ENCODE measurements at places on chromosomes 6 and 20.

DNA sequence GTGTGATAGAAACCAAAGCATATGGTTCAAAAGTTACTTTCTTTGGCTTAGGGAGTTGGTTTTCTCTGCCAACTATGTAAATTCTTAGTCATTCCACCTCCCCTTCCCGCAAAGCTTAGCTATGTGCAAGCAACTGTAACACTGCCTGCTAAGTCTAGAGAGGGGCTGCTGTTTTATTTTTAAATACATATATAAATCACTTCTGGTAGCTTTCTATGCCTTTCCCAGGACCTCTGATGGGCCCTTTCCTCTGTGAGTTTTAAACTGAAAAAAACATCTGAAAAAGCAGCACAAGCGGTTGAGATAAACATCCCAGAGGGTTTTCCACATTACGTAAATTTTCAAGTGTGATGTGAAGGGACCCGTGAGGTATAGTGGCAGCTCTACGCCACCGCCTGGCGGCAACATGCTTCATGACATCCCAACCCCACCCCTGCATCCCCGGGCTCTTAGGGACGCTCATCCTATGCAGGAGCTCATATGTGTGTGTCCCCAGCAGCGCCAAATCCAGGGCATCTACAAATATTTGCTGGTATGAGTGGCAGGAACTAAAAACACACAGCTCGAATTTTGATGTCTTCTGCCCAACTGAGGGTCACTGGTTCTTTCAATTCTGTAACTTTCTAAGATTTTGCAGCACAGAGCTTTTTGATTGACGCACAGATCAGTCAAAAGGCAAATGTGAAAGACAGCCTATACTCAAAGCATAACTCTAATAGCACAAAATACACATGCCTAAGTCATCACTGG is 12.7 kb downstream of the SAYSD1 start:
- peak; percentile 45 for DNase-seq

DNA sequence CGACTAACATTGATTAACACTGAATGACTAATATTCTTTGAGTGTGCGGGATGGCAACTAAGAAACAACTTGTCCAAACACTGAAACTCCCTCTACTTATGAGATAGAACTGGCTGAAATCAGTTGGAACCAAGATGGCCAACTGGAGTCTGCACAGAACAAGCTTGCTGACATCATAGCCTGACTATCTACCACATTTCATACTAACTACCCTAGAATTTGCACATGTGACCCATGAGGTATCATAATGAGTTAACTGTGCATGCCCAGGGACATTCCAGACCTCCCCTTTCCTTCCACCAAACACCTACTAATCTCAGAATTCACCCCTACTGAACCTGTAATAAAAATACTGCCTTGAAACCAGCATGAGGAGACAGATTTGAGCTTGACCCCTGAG is 43.2 kb downstream of the PHIP start:
- DNase-seq: no peak

DNA sequence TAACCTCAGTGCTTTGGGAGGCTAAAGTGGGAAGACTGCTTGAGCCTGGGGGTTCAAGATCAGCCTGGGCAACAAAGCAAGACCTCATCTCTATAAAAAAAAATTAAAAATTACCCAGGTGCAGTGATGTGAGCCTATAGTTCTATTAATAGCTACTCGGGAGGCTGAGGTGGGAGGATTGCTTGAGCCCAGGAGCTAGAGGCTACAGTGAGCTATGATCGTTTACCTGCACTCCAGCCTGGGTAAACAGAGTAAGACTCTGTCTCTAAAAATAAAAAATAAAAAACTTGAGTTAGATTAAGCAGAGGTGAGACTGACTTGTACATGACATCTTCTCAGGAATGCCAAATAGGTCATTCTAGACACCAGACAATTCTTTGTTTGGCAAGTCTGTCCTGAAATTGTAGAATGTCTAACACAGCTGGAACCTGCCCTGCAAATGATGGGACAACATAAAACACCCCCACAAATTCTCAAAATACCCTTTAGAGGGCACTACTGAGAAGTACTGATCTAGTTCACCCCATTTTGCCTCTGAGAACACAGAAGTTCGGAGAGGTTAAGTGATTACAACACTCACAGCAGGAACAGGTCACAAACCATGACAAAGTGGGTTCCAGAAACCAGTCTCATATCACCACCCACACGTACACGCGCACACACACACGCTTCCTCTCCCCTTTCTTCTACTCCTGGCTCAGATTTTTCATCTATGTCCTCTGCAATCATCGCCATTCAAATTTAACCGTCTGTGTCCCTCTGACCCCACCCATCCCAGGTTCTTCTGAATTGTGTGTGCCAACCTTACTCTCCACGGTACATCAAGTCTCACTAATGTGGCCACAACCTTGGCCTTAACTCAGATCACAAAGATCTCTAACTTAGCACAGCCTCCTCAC is 38.3 kb downstream of the ARHGAP18 start:
- DNase-seq: no peak

- no peak for DNase-seq
Observed at GRCh38 chr6:144390886-144391285, 105.8 kb downstream of the UTRN start.

DNA sequence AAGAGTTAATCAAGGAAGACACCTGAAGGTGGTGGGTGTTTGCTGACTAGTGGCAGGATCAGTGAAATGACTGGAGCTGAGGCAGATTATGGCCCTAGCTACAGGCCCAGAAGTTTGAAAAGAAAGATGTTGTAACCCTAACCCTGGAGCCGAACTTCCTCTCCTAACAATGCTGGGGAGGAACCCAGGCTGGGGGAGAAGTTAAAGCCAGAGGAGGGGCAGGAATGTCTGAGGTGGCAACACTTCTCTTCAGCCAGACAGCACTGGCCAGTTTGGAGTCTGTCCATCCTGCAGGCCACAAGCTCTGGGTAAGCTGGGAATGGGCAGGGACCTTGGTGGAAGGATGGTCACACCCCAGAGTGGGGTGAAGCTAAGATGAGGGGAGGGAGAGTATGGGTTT is at the start of gene LST1:
TSS of gene LST1 (plus strand) at position 270 of the 400 bp plus-strand sequence. CDS start 1,023 bp downstream, outside the sequence.
- DNase-seq: no peak

DNA sequence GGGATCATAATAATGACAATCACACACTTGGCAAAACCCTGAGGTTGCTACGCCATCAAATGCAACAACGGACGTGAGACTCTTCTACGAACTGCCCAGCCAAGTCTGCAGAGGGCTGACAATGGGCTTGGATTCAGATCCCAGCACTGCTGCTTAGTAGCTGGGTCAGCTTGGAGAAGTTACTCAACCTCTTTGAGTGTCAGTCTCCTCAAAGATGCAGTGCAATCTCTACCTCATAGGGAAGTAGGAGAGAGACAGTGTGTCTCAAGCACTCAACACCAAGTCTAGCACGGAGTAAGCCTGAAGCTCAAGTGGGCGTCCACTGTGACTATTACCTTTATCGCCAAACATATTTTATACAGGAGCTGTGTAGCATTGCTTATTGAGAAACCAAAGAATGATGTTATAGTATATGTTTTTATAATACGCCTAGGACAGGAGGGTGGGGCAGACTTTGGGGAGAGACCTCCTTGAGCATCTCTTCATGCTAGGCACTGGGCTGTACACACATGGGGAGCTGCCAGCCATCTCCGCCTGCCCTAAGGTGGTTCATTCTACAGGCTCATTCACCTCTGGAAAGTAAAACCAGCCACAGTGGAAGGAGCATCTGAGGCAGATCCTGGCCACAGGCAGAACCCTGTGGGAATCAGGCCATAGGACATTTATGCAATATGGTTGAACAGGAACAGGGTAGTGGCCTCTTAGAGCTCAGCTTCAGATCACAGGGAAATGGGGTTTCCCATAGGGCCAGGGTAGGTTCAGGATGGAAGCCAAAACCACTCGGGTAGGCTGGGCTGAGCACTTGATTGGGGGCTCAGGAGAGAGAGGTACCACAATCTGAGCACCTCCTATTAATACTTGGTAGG is 160.2 kb downstream of the MRPL14 start:
- DNase-seq: no peak

- no peak for DNase-seq
Observed at GRCh38 chr6:82129797-82130196, 117.7 kb downstream of the IBTK start.

- DNase-seq: no peak
Observed at GRCh38 chr6:107699254-107699653, 124.9 kb downstream of the SCML4 start.

- DNase-seq: no peak
Observed at GRCh38 chr6:138393871-138394783, 9.9 kb upstream of the HEBP2 start.

DNA sequence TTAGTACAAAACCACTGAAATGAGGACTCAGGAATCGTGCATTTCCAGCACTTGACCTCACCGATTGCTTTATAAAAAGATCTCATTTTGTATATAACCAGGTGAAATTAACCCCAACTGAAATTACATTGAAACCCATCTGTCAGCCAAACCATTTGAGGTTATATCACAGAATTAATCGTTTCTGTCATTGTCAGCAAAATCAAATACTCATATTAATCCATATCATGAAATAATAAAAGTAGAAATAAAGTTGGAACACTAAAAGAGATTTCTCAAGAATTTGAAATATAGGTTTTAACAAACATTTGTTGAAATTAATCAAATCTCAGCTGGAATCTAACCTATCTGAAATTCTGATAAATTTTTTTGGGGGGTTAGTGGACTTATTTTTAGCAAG is 23.7 kb downstream of the KHDRBS2 start:
- no peak for DNase-seq

GRCh38 chr6:154821638-154822037 is 88.4 kb downstream of the SCAF8 start:
- no peak for DNase-seq

- DNase-seq: no peak
Observed at GRCh38 chr6:19831358-19831757, 5.8 kb upstream of the ID4 start.

- no peak for DNase-seq
Observed at GRCh38 chr6:124994648-124995047, 32.4 kb downstream of the RNF217 start.

- no peak for DNase-seq
Observed at GRCh38 chr6:33875696-33876095, 71.9 kb upstream of the MLN start.

GRCh38 chr20:20363799-20364592 is 3.9 kb upstream of the INSM1 start:
- peak; percentile 58 for DNase-seq

GRCh38 chr6:156507106-156507505 is 270.1 kb upstream of the ARID1B start:
- no peak for DNase-seq

GRCh38 chr6:165662041-165662748 is 846 bp downstream of the PDE10A start:
- DNase-seq: peak; percentile 57

DNA sequence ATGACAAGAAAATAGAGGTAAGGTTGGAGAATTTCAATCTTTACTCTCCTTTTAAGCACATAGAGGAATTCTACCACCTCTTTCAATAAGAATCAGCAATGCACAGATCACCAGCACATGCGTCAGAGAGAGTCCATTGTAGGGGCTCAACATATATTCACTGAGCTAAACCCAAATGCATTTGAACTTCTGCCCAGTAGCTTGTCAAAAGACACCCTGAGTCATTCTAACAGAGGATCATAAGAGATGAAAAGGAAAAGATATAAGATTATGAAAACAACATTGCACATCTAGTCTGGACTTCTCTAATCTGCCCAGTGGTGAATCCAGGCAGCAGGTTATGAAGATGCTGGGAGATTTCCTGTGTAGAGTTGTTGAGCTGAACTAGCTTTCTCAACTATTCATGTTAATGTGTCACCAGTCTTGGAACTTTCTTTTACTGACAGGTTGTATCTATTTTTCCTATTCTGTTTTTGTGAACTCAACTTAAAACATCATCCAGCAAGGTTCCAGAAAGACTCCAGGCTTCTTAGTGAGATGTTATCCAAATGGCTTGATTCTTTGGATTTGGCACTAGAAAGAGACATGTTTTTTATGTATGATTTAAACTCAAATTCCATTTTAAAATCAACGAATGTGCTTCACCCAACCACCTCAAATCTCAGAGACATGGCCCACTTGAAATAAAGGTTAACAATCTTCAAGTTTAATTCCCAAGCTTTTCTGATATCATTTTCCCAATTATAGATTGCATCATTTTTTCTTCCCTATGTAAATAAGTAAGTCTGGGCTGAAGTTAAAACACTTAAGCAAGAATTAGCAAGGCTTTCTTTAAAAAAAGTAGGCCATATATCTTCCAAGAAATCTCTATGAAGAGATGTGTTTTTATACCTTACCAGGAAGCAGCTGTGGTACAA is 89.3 kb downstream of the TSHZ2 start:
- no peak for DNase-seq

GRCh38 chr20:5887386-5887785 is 62.9 kb downstream of the TRMT6 start:
- no peak for DNase-seq

- DNase-seq: no peak
Observed at GRCh38 chr6:43451348-43451747, 4.0 kb downstream of the DLK2 start.

GRCh38 chr6:67888546-67888885 is 746.6 kb upstream of the ADGRB3 start:
- no peak for DNase-seq

DNA sequence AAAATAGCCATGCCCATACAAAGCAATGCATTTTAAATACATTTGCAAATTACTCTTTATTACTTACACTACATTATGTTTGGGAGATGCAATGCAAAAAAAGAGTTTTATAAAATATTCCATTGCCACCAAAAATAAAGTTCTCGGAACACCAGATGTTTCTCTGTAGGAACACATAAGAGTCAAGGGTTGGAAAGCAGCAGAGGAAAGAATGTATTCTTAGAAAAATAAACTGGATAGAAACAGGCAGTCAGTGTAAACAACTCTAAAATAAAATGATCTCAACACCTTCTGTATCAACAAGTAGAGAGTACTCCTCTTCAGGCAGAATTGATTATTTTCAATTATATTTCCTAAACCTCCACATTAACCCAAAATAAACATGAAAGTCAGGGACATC is 28.1 kb downstream of the KIF13A start:
- DNase-seq: no peak

- DNase-seq: no peak
Observed at GRCh38 chr6:80280262-80281010, 174.0 kb downstream of the BCKDHB start.

DNA sequence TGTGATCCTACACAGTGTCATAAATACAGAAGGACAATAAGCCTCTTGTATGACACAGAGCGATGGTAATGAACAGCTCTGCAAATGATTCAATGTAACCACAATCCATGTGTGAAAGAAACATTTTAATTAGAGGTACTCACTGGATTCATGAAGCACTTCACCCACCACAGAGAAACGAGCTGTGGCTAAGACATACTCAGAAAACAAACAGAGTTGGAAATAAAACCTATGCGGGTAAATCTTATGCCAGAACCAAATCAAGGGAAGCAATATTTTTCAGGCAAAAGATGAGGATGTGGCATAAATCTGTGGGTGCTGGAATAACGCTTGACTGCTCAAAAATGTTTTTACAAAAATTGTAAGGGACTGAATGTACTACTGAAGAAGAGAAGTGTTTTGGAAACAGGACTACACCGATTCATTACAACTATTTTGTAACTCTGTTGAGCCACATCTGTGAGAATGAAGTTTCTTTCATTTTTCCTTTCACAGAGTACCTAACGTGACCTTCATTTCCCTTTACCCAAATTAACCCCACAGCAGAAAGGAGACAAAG is 112.1 kb downstream of the WDR27 start:
- no peak for DNase-seq

- DNase-seq: no peak
Observed at GRCh38 chr6:26215585-26216358, 128.5 kb downstream of the HFE start.

All from neuronal stem cell (in vitro differentiated cells).